ENCODE measurements at places on chromosomes 16 and 17.

DNA sequence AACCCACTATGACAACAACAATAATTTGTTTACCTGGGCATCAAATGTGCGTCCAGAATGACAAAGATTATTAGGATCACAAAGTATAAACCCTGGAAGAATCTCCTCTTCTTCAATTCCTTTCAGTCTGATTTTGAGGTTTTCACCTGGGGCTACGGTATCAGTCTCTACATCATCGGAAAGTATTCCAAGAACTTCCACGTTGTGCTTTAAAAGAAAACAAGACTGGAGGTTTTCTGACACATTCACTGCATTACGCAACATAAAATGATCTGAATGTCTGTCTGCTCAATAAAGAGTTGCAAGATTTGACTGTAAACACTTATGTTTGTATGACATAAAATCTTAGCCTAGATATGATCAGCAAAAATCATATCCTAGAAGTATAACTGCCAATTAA is 26.0 kb upstream of the RSL1D1 start:
- no peak for DNase-seq

DNA sequence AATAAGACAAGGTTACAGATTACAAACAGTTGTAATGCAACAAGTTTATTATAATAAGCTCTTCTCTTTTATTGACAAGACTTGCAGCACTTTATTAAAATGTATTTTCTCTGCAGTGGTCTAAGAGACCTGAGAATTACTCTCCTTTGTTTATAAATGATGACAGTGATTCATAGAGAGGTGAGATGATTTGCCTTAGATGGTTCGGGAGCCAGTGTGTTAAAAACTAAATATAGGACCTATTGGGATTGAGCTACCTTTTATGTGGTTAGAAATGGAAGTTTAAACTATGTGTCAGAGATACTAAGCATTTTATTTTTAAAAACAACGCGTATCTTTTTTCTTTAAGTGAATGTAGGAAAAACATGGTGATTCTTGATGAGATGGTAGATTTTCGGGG is 2.9 kb upstream of the KRTAP3-3 start:
- DNase-seq, result no peak

DNA sequence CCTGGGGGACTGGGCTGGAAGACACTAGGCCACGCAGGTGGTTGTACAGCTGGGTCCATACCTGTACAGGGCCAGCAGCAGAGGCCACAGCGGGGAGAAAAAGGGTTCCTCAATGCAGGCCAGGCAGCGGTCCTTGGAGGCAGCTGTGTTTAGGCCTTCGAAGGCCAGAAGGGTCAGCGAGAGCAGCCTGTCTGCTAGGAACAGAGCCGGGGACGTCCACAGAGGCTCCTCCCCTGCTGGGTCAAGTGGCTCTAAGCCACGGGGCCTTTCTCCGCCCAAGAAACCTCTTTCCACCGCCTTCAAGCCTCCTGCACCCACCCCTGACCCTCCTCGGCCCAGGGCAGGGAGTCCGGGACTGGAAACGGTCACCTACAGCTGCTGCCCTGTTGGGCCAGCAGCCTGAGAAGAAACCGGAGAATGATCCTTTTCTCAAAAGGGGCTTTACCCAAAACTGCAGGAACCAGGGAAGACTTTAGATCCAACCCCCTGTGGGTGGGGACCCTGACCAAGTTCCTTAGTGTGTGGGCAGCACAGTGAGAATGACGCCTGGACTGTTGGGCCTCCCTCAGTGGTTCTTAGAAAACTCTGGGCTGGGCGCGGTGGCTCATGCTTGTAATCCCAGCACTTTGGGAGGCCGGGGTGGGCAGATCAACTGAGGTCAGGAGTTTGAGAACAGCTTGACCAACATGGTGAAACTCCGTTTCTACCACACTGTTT is 8.4 kb upstream of the SPATA2L start:
- no peak for DNase-seq

DNA sequence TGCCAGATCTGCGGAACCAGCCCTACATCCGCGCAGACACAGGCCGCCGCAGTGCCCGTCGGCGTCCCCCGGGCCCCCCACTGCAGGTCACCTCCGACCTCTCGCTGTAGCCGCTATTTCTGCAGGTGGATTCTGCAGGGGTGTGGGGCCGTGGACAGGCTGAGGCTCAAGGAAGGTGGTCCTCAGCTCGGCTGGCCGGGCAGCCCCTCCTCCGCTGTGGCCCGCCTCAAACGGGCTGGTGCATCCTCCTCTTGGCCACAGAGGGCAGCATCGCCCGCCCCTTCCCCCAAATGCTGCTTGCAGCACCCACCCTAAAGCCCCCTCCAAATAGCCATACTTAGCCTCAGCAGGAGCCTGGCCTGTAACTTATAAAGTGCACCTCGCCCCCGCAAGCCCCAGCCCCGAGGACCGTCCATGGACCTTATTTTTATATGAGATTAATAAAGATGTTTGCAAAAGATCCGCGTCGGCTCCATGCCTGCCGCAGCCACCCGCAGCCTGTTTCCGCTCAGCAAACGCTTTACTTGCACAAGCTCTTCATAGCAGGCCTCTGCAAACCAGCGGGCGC is 14.9 kb downstream of the SPATA32 start:
- no peak for DNase-seq

- DNase-seq, result no peak
Measured at GRCh38 chr17:7191069-7191468, 11.9 kb upstream of the ASGR1 start.

DNA sequence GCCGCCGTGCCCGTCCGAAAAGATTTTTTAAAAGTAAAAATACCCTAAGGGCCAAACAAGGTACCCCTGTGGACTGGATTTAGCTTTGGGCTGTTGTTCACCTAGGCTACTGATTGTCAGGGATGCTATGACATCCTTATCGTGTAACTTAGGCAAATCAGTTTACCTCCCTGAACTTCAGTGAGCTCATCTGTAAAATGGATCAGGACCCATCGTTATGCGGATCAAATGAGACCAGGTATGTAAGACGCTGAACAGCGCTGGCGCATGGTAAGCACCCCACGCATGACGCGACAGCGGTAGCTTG is 658 bp upstream of the ZNF771 start:
- DNase-seq, result no peak

- DNase-seq, result no peak
Measured at GRCh38 chr17:63931981-63932561, at the start of gene CD79B. CD79B (minus strand) TSS chr17:63932331; CDS start chr17:63932261, 70 bp downstream.

GRCh38 chr17:41615454-41615853 is 2.9 kb upstream of the KRT16 start:
- no peak for DNase-seq

DNA sequence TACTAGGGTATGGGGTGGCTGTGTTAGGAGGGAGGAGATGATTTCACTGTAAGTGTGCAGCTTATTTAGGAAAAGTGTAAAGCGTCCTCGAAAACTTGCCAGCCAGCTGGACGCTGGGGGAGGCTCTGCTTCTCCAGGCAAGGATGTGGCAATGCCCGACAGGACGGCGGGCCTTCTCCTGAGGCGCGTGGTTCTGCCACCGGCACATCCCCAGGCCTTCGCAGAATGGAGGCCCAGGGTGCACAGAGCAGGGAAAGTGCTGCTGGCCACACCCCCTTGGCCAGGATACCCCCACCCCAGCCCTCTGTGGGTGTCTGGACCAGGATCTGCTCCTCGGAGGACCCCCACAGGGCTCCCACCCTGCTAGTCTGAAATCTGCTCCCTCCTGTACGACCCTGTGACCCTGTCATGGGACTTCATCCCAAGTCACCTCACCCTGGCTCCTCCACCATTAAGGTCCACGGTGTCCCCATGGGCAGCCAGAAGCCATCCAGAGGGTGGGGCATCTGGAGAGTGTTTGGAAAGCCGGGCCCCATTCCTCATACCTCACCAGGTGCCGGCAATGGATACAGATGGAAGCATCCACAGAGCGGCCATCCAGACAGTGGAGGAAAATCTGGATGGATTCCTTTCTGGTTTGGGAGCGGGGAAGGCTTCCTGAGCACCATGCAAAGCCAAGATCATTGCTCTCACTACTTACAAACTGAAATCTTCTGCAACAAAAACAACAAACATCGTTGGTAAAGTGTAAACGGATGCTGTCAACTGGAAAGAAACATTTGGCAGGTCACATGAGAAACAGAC is 9.2 kb upstream of the SRRM2 start:
- no peak for DNase-seq

DNA sequence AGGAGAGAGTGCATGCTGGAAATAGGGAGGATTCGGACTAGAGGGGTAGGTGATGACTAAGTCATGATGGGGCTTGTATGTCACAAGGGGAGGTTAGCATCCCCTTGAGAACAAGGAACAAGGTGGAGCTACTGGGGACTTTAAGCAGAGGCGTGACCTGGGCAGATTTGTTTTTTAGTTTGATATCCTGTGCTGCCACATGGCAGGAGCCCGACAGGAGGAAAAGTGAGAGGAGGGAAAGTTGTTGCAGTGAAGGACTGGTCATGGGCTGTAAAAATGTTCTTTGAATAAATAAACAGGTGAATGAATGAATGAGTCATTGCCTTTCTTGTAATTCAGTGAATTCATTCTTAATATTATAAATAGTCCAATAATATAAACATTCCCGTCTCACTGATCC is 365.1 kb upstream of the CDH5 start:
- no peak for DNase-seq

DNA sequence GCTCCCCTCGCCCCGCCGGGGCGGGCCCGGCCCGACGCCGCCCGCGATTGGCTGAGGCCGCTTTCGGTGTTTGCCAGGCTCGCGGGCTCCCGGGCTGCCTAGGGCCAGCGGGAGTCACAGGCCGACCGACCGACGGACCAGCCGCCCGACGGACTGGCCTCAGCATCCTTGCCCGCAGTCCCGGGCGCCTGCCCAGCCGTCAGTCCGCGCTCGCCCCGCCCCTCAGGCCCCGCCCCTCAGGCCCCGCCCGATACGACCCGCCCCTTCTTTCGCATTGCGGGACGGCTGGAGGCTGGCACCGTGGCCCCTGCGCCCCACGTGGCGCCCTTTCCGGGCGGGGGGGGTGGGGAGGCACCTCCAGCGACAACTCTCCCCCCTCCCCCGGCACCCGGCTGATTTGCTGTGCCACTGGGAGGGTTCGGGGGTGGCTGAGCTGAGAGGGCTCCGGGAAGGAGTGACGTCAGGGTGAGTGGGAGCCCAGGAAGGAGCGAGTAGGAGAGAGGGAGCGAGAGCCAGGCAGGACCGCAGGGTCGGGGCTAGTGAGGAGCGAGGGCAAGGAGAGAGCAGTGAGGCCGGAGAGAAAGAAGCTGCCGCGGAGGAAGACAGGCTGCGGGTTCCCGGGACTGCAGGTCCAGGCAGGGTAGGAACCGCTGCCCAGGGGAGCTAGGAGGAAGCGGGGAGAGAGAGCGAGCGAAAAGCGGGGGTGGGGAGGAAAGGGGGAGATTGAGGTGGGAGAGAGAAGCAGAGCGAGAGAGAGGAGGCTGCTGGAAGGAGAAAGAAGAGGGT is at the start of gene ASPHD1:
ASPHD1 (plus strand) TSS at position 387 of the 786 bp plus-strand sequence. CDS start 484 bp downstream, outside the sequence.
- DNase-seq, result peak; percentile 59

DNA sequence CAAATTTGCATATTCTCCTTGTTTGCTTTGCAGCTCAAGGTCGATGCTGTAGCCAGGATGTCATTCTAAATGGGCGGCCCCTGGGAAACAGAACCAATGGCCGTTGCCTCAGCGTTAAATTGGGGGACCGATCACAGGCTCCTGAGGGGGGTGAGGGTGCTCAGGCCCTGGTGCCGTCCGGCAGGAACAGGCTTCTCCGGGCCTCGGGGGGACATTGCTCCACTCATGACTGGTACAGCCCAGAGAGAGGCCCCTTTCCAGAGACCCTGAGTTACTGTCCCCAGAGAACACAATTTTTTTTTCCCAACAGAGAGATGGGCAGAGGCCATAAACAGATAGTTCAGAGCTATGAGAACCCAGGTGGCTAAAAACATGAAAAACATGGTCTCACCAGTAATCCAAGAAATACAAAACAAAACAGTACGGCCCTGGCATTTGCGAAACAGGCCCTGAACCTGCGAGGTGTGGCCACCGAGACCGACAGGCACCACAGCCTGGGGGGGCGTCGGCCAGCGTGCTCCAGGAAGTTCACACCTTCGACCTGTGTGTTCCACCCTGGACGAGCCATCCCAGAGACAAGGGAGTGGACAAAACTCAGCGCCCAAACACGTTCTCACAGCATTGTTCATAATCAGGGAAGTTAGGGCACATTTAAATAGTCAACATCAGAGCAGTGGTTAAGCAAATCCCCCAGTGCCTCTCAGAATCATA is 82.8 kb downstream of the METRNL start:
- DNase-seq, result no peak

GRCh38 chr16:12798846-12799245 is 4.8 kb downstream of the CPPED1 start:
- no peak for DNase-seq

- no peak for DNase-seq
Measured at GRCh38 chr17:50807009-50807408, 28.4 kb upstream of the WFIKKN2 start.
